Frontal cortex (tissue), 4 donors: ENCODE measurements at places on chromosomes 12 and 14. TPM values are rescaled to one million over a fixed set of nuclear protein-coding genes. Genes with fewer than 3 reads are reported as not detected.

DNA sequence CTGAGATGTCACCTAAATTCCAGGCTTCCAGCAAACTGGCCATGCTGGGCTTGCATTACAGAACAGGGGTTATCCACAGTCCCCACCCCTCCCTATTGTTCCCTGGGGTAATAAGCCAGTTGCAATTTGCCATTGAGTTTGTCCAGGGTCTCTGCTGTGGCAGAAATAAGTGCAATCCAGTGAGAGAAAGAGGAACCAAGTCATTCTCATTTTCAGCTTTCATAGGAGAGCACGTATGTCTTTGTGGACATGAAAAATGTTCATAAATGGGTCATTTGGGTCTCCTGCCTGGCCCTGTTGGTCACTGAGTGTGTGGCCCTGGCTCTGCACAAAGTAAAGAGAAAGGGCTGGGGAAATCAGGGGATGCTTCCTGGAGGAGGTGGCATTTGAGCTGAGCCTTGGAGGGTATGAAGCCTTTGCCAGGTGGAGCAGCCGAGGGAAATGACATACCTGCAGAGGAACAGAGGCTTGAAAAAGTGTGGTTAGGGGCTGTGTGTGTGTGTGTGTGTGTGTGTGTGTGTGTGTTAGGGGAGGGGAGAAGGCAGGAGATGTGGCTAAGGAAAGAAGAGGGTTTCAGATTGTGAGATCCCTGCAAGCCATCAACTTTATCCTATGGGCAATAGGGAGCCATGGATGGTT, 29.3 kb downstream of the CMKLR1 start:
- no peak for DNase-seq

- DNase-seq = no peak
Measured at GRCh38 chr12:77847060-77847541, 16.4 kb downstream of the NAV3 start.

DNA sequence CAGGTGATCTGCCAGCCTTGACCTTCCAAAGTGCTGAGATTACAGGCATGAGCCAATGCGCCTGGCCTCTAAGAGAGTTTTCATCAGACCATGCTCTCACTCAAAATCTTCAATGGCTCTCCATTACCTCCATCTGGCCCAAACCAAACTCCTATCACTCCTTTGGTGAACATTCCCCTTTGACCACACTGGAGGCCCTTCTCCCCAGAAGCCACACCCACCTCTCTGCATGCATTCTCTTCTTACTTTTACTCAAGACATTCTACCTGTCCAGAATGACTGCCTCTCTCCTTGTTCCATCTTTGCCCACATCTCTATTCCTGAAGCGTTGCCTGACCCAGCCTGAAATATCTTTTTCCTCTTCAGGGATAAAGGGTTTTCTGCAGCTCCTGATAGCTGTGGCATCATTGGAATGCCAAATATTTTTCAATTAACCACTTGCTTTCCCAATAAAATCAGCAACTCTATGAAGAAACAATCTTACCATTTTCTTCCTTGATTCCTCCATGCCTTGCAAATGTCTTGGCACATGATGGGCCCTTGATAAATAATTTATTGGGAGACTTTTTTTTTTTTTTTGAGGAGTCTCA, 15.5 kb downstream of the PLEK2 start:
- DNase-seq = no peak

- DNase-seq = no peak
Measured at GRCh38 chr14:29390081-29390832, 537.4 kb downstream of the PRKD1 start.

DNA sequence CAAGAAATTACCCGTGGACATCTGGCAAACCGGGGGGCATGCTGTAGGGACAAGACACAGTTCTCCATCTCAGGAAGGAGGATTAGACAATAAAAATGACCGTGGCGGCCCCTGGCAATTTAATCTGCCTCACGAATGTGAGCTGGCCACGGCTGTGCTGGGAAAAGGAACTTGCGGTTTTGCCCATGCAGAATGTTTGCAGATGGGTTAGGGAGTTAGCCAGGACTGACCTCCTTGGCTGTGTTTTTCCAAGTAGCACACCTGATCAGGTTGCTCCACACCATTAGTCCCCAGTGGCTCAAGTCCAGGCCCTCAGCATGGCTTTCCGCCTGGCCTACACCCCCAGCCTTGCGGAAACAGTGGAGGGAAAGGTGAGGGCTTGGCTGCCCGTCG, 20.8 kb downstream of the TPCN1 start:
- no peak for DNase-seq

DNA sequence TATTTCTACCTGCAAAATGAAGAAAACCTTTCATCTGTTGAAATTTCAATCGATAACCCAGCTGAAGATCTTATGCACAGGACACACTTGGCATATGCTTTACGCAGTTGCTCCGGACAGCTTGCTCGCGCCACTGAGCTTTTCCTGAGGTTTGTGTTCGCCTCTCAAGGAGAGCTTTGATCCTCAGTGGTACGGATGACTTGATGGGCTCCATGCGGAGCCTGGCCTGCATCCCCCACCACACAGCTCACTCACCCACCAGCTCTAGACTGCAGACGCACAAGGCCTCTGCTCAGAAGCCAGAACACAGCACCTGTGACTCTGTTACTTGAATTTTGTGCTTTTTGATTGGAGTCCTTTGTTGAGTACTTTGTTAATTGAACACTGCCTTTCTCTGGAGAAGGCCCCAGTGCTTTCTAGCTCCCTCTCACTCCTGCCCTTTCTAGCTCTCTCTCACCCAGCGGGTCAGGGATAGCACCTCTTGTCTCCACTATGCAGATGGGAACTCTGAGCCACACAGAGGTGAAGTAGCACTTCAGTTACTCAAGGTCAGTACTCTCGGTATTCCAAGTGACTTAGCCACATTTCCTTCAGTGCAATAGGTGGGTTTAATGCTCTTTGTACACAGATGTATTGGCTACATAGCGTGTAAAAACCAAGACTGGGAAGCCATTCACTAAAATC, 52.1 kb downstream of the TBC1D30 start:
- no peak for DNase-seq

Gene KRT6B
- not detected for total RNA-seq

Gene CCDC38
- total RNA-seq = not detected

Gene CLEC6A
- total RNA-seq = not detected

Gene PTPRO
- total RNA-seq = 204 TPM

Gene LHX5
- 0.41 TPM for total RNA-seq
